ENCODE measurements at places on chromosomes 13 and 19. TPM values are rescaled to one million over a fixed set of nuclear protein-coding genes. Genes with fewer than 3 reads are reported as not detected.

Gene IGSF23
- total RNA-seq = not detected

Gene DNAAF3
- 5.6 TPM for total RNA-seq

DNA sequence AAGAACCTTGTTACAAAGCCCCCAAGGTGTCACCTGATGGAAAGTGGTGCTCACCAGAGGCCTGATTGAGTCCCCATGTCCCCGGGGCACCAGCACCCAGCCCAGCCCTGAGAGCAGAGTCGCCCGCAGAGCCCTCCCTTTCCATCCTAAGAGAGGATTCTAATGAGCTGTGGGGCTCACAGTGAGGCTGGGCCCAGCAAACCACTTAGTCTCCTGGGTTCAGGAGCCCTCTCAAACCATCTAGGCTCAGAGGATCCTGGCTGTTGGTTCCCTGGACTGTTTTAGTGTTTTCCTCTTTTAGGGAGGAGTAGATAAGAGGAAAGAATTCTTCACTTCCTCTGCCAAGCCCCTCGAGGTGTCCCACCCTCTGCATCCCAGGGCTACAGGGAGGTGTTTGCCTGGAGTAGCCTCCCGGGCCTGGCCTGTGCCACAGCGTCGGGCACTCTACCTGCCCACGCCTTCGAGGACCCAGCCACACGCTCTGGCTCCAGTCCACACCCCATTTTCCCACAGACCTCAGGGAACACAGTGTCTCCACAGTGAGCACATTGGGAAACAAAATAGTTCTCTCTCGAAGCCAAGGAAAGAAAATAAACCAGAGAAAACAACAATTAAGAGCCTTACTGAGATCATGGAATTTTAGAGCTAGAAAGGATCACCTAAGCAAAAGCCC is 34.4 kb downstream of the DHRS12 start:
- no peaks in the 10 kb centered on the region for H3K27me3 ChIP-seq
- DNase-seq = no peak
- H3K27ac ChIP-seq = peak overlapping the region; percentile 92
- H3K4me1 ChIP-seq = peaks cover 33% of the 10 kb centered on the region
- H3K4me3 ChIP-seq = no peak overlapping the region

GRCh38 chr13:40375489-40376171 is 290.8 kb downstream of the FOXO1 start:
- H3K4me3 ChIP-seq = no peak overlapping the region
- no peaks in the 10 kb centered on the region for H3K27me3 ChIP-seq
- no peaks in the 10 kb centered on the region for H3K36me3 ChIP-seq
- H3K27ac ChIP-seq = no peak overlapping the region

Gene LGALS4
- not detected for total RNA-seq

- H3K27me3 ChIP-seq = no peaks in the 10 kb centered on the region
- H3K4me1 ChIP-seq = peaks cover 11% of the 10 kb centered on the region
- no peak overlapping the region for H3K27ac ChIP-seq
- no peaks in the 10 kb centered on the region for H3K36me3 ChIP-seq
Observed at GRCh38 chr19:7883796-7884570, 4.3 kb upstream of the LRRC8E start.

Gene LRRC8E
- 6.6 TPM for total RNA-seq

- H3K27me3 ChIP-seq = peaks cover 48% of the 10 kb centered on the region
- H3K27ac ChIP-seq = no peak overlapping the region
- peak overlapping the region; percentile 0 for H3K4me3 ChIP-seq
- no peak for DNase-seq
- H3K4me1 ChIP-seq = peaks cover 22% of the 10 kb centered on the region
- H3K36me3 ChIP-seq = no peaks in the 10 kb centered on the region
Observed at GRCh38 chr13:78596399-78596735, 7.0 kb downstream of the POU4F1 start.

- no peaks in the 10 kb centered on the region for H3K36me3 ChIP-seq
- no peaks in the 10 kb centered on the region for H3K27me3 ChIP-seq
- DNase-seq = no peak
- H3K4me1 ChIP-seq = peaks cover 12% of the 10 kb centered on the region
- H3K27ac ChIP-seq = no peak overlapping the region
- H3K4me3 ChIP-seq = no peak overlapping the region
Observed at GRCh38 chr19:33471111-33471996, 50.2 kb downstream of the PEPD start.

DNA sequence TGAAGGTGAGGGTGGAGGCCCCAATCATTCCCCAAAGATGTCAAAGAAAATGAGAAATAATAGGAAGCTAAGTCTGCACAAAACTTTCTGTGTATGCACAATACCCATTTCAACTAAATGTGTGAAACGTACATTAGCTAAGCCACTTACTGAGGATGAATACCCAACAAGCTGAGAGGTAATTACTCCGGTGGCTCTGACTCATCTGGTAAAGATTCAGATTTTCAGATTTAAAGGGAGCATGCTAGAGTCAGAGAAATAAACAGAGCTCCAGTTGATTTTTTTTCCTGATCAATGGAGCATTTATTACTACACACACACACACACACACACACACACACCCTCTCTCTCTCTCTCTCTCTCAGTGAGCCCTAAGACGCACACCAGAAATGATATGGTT is 194.8 kb upstream of the ARGLU1 start:
- no peaks in the 10 kb centered on the region for H3K36me3 ChIP-seq
- H3K4me3 ChIP-seq = no peak overlapping the region
- H3K27me3 ChIP-seq = no peaks in the 10 kb centered on the region
- DNase-seq = no peak
- H3K27ac ChIP-seq = no peak overlapping the region

DNA sequence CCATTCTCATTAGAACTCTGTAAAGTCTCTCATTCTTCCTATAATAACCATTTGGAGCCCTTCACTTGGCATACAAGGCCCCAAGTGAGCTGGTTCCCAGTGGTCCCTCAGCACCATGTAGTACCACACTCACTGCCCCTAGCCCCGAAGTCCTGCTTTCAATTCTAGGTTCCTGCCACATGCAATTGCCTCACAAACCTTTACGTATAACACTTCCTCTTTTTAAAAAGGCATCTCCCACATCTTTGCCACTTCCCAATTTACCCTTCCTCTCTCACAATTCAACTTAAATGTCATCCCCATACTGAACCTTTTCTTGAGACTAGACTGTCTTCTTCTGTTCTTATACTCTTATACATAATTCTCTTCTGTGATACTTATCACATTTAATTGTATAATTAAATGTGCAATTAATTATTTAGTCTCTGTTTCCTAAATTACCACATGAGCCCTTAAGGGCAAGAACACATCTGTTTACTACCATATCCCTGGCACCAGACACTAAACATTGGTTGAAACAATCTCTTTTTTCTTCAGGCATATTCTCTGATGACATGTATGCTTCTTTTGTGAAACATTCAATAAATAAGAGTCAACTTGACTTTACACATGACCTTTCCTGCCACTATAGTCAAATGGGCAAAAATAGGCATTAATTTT is 304.0 kb downstream of the SPRY2 start:
- H3K27ac ChIP-seq = no peak overlapping the region
- H3K36me3 ChIP-seq = no peaks in the 10 kb centered on the region
- H3K4me1 ChIP-seq = peaks cover 9% of the 10 kb centered on the region

- no peaks in the 10 kb centered on the region for H3K36me3 ChIP-seq
- H3K27ac ChIP-seq = no peak overlapping the region
- no peak for DNase-seq
- no peaks in the 10 kb centered on the region for H3K27me3 ChIP-seq
- H3K4me3 ChIP-seq = no peak overlapping the region
Observed at GRCh38 chr13:23630349-23631093, 60.3 kb downstream of the TNFRSF19 start.

Gene ZNF665
- total RNA-seq = 1.5 TPM

Gene WDR88
- not detected for total RNA-seq

Gene ZNF578
- 2.5 TPM for total RNA-seq

GRCh38 chr19:40632311-40633036 is 31.3 kb downstream of the LTBP4 start:
- no peaks in the 10 kb centered on the region for H3K27me3 ChIP-seq
- H3K4me3 ChIP-seq = no peak overlapping the region
- no peak overlapping the region for H3K27ac ChIP-seq
- H3K4me1 ChIP-seq = peaks cover 6% of the 10 kb centered on the region
- no peak for DNase-seq

- H3K36me3 ChIP-seq = no peaks in the 10 kb centered on the region
- no peak for DNase-seq
- H3K4me1 ChIP-seq = no peaks in the 10 kb centered on the region
- H3K4me3 ChIP-seq = no peak within 1 kb of the TSS
- no peak within 1 kb of the TSS for H3K27ac ChIP-seq
Observed at GRCh38 chr13:83881917-83882605, at the start of gene SLITRK1. Gene SLITRK1 (minus strand): TSS chr13:83882474. CDS start chr13:83881507, 967 bp downstream.

Gene SPPL2B
- total RNA-seq = 54.3 TPM

Gene EBI3
- total RNA-seq = not detected

Gene EFNB2
- total RNA-seq = 17.9 TPM

DNA sequence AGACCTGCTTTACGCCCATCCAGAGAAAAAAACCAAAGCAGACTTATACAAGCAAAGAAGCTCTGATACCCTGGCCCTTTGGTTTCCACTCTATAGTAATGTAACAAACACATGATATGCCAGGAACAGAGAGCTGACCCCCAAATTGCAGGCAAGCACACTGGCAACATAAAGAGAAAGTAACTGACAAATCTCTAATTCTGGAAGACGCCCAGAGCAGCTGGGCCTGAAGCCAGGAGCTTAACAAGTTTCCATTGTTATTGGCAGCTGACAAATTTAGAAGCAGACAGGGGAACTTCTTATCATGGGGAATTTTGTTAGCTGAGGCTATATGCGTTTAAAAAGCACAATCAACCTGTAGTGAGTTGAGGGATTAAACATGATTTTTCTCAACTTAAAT is 158.0 kb downstream of the DLEU7 start:
- peak; percentile 6 for DNase-seq
- no peak overlapping the region for H3K27ac ChIP-seq
- H3K4me3 ChIP-seq = no peak overlapping the region
- H3K36me3 ChIP-seq = no peaks in the 10 kb centered on the region
- H3K27me3 ChIP-seq = no peaks in the 10 kb centered on the region

Gene NUFIP1
- total RNA-seq = 2.5 TPM

DNA sequence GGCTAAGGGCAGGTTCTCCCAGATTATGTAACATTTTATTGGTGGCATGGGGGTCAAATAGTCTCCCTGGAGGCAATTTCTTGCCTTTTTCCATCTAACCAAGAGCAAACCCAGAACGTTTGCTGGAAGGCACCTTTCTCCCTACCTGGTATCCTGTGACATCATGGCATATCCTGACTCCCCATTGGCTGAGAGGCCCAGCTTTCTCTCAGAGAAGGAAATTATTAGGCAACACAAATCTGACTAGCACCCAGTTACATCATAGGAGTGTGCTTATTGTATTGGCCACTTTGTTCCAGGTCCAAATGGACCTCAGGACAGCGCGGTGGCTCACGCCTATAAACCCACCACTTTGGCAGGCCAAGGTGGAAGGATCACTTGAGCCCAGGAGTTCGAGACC is 13.0 kb downstream of the NTN5 start:
- H3K4me1 ChIP-seq = no peaks in the 10 kb centered on the region
- no peaks in the 10 kb centered on the region for H3K27me3 ChIP-seq
- H3K27ac ChIP-seq = no peak overlapping the region
- H3K4me3 ChIP-seq = no peak overlapping the region
- H3K36me3 ChIP-seq = no peaks in the 10 kb centered on the region
- no peak for DNase-seq

Gene CERS1
- total RNA-seq = 0.49 TPM

- H3K27me3 ChIP-seq = no peaks in the 10 kb centered on the region
- H3K4me3 ChIP-seq = no peak overlapping the region
- H3K4me1 ChIP-seq = no peaks in the 10 kb centered on the region
- H3K36me3 ChIP-seq = peaks cover 7% of the 10 kb centered on the region
- no peak overlapping the region for H3K27ac ChIP-seq
Observed at GRCh38 chr13:113767366-113767765, 8.3 kb downstream of the TMEM255B start.

DNA sequence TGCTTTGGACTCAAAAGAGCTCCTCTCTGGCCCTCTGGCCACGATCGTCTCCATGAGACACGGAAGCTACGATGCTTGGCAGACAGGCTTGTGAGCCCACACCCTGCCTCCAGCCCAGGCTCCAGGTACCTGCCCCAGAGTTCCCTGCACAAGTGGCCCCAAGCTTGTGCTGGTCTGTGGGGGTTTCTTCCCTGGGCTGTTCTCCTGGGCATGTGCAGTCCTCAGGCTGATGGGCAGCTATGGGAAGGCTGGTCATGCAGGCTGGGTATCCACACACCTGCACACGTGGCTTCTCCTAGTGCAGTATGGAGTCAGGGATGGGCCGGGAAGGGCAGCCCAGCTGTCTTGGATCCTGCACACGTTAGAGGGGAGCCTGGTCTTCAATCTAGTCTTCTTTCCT is 43.1 kb downstream of the TEX29 start:
- no peaks in the 10 kb centered on the region for H3K4me1 ChIP-seq
- H3K27ac ChIP-seq = no peak overlapping the region
- no peaks in the 10 kb centered on the region for H3K36me3 ChIP-seq
- DNase-seq = peak; percentile 58
- H3K4me3 ChIP-seq = no peak overlapping the region

Gene NALCN
- 1.7 TPM for total RNA-seq

GRCh38 chr13:72062566-72062965 is 195.6 kb upstream of the DACH1 start:
- H3K4me3 ChIP-seq = no peak overlapping the region
- H3K4me1 ChIP-seq = no peaks in the 10 kb centered on the region
- H3K36me3 ChIP-seq = no peaks in the 10 kb centered on the region
- no peak overlapping the region for H3K27ac ChIP-seq

GRCh38 chr13:103066079-103066780 is at the start of gene SLC10A2:
Gene SLC10A2 (minus strand): TSS chr13:103066417. CDS start chr13:103066249, 168 bp downstream.
- H3K4me3 ChIP-seq = no peak within 1 kb of the TSS
- DNase-seq = no peak
- no peaks in the 10 kb centered on the region for H3K4me1 ChIP-seq
- H3K27ac ChIP-seq = no peak within 1 kb of the TSS
- H3K36me3 ChIP-seq = no peaks in the 10 kb centered on the region
- no peaks in the 10 kb centered on the region for H3K27me3 ChIP-seq

GRCh38 chr19:49339301-49340068 is 4.3 kb downstream of the CD37 start:
- peak overlapping the region; percentile 52 for H3K4me3 ChIP-seq
- peak overlapping the region; percentile 83 for H3K27ac ChIP-seq
- H3K27me3 ChIP-seq = no peaks in the 10 kb centered on the region

DNA sequence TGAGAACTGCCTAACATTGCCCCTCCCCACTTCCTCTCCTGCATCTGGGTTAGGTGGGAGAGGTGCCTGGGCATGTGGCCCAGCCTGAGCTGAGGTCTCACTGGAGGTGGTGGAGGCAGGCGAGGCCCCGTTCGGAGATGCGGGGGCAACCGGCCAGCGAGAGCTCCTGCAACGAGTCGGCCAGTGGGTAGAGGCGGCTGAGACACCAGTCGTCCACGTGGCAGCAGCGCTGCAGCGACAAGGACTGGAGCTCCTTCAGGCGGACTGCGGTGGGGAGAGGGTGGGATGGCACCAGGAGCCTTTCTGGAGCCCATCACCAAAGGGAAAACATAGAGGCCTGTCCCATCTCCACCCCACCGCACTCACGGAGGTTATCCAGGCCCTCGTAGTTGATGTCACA is 6.0 kb upstream of the B3GNT8 start:
- no peak for DNase-seq
- no peaks in the 10 kb centered on the region for H3K27me3 ChIP-seq
- peaks cover 12% of the 10 kb centered on the region for H3K4me1 ChIP-seq

Gene ZNF439
- total RNA-seq = 5.9 TPM

GRCh38 chr19:11142528-11143171 is 12.9 kb downstream of the SPC24 start:
- H3K27ac ChIP-seq = peak overlapping the region; percentile 94
- no peaks in the 10 kb centered on the region for H3K27me3 ChIP-seq
- no peak for DNase-seq
- no peaks in the 10 kb centered on the region for H3K36me3 ChIP-seq

- DNase-seq = no peak
- H3K36me3 ChIP-seq = no peaks in the 10 kb centered on the region
- peak overlapping the region; percentile 59 for H3K27ac ChIP-seq
- H3K27me3 ChIP-seq = no peaks in the 10 kb centered on the region
- no peak overlapping the region for H3K4me3 ChIP-seq
Observed at GRCh38 chr19:16361926-16362325, 37.3 kb downstream of the KLF2 start.

Gene DNAJC15
- 4.7 TPM for total RNA-seq

Gene MYO9B
- total RNA-seq = 100 TPM

Data from vagina (tissue), 2 donors.